Lung microvascular endothelial cell (primary cell): ENCODE measurements at places on chromosomes 11 and 22. TPM values are rescaled to one million over a fixed set of nuclear protein-coding genes. Genes with fewer than 3 reads are reported as not detected.

Gene B3GAT1
- total RNA-seq: not detected in 2 replicates

Gene OR8A1
- total RNA-seq: under 0.01 TPM in 1 of 2 replicates, not detected in the other

Gene MRGPRF
- total RNA-seq: under 0.01 TPM in 2 replicates

Gene TNNT3
- not detected in 2 replicates for total RNA-seq

Gene TSSC4
- total RNA-seq: 36.8 and 57.3 TPM in 2 replicates

Gene C11orf87
- not detected in 2 replicates for total RNA-seq

Gene MYRF
- 0.20 and 0.22 TPM in 2 replicates for total RNA-seq

Gene SLC22A12
- not detected in 2 replicates for total RNA-seq

Gene KREMEN1
- 0.20 and 0.22 TPM in 2 replicates for total RNA-seq

Gene PGA3
- total RNA-seq: not detected in 2 replicates
